ENCODE measurements at places on chromosomes 16 and 17.

DNA sequence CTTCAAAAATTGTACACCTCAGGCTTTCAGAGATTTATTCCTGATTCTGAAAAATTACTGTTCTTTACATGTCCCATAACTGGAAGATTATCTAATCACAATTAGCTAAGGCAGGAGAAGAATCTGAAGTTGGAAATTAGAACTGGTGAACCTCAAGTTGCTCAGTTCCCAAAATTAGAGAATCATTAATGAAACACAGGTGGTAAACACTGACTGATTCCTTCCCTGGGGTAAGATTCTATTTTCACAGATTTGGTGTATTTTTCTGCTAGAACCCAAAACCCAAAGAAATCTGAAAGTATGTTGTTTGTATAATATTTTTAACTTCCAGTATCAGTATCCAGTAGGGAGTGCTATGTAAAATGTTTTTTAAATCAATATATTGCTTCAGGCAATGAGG lies 25.7 kb downstream of the PHKB start:
- no peak for DNase-seq

DNA sequence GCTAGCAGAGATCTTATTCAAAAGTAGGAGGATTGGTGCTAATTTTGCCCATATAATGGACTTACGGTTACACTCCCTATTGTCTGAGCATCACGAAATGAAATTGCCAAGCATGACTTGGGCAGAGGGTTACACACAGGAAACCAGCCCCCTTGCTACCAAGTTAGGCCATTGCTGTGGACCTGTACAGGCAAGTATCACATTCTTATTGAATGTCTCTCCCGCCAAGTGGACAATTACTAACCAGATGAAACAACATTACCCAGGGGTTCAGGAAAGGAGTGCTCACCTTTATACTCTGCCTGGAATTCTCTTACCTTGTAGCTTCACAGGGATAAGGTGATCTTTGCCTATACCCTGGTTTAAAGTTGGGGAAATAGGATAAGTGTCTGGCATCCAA lies 70.6 kb upstream of the TOX3 start:
- DNase-seq: no peak

DNA sequence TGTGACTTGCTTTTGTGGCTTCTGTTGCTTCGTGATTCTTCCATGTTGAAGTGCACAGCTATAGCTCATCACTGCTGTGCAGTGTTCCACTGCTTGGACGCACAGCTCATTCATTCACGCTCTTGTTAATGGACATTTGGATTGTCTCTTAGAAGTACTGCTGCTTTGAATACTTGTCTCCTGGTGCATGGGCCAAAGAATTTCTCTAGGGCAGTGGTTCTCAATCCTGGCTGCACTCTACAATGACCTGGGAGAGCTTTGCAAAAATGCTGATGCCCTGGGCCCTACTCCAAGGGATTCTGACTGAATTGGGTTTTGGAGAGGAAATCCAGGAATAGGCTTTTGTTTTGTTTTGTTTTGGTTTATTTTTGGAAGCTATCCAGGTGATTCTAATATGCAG lies 20.0 kb downstream of the CCL17 start:
- DNase-seq: peak; percentile 27

DNA sequence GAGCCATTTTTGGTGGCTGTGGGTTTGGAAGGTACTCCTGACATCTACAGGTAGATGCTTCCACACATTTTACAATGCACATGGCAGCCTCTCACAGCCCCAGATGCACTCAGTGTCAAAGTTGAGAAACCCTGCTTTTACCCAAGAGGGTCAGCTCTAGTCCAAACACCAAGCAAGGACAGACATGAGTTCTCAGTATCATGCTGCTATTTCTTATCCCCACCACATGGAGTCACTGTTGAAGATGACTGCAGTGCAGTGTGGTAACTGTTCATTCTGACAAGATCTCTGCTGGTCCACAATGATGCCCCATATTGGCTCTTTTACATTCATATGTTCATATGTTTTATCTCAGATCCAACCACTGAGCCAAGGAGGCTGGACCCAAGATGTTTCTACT lies 50.5 kb upstream of the SALL1 start:
- no peak for DNase-seq

DNA sequence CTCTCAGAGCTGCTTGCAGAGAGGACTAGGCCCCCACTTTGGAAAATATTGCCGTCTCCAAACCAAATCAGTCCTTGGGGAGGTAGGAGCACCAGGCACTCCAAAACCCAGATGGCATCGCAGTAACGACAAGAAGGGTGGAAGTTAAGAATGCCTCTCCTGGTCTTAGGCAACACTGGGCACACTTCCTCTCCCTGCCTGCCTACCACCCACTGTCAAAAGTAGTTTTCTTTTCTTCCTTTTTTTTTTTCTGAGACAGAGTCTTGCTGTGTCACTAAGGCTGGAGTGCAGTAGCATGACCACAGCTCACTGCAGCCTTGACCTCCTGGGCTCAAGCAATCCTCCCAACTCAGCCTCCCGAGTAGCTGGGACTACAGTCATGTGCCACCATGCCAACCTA lies 47.2 kb downstream of the SRL start:
- peak; percentile 58 for DNase-seq

DNA sequence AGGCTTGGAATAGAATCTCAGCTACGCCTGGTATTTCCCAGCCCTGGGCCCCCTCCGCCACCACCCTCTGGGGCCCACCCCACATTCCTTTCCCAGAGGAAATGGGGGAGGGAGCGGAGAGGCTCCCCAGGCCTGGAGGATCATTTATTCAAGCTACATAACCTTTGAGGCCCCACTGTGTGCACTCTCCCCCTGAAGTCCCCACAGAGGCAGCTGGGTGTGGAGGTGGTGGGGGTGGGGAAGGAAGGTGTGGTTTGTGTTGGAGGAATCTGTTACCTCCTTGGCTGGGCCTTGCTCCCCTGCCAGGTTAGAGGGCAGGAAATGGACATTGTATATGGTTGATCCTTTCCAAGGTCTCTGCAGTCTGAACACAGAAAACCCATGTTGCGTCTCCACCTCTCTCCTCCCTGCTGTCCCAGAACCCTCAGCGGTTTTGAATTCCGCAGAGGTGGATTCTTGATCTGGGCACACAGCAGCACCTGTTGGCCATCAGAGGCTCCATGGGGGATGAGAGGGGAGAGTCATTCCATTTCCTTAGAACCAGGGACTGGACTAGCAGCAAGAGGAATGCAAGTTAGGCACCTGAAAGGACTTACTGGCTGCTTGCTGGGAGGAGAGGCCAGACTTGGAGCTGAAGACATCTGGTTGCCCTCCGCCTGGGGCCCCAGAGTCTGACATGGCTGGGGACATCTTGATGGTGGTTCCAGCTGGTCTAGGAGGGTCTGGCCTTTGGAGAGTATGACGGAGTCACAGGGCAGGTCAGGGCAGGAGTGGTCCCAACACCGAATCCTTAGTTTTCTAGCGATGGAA lies 23.0 kb downstream of the ARHGAP23 start:
- no peak for DNase-seq

DNA sequence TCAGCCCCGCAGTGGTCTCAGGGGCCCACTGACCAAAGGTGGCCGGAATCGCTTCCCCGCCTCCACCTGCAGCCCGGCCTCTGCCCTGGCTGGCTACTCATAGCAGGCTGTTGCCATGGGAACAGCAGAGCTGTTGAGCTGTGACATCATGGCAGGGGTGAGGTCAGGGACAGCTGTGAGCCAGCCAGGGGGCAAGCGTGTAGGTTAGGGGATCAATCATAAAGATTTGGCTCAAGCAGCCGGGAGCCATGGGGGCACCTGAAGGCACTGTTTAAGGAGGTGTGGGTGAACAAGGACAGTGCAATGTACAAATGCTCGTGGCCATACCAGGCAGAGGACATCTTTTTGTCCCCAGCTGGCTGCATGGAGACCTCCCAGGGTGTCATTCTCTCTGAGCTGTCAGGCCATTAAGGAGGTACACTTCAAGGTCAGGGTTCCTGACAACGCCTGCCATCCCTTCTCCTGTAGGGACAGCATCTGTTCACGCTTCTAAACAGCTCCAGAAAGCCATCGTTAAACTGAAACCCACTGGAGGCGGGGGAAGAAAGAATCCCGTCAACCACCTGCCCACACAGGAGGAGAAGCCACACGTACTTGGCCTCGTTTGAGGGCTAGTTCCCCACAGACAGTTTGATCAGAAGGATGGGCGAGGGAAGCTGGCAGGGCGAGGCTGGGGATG lies at the start of gene CEP295NL:
TSS of gene CEP295NL (minus strand) at position 101 of the 679 bp plus-strand sequence. CDS start 1,373 bp downstream, outside the sequence.
- peak; percentile 67 for DNase-seq

- peak; percentile 85 for DNase-seq
Measured at GRCh38 chr16:2692948-2693651, 10.8 kb downstream of the KCTD5 start.

DNA sequence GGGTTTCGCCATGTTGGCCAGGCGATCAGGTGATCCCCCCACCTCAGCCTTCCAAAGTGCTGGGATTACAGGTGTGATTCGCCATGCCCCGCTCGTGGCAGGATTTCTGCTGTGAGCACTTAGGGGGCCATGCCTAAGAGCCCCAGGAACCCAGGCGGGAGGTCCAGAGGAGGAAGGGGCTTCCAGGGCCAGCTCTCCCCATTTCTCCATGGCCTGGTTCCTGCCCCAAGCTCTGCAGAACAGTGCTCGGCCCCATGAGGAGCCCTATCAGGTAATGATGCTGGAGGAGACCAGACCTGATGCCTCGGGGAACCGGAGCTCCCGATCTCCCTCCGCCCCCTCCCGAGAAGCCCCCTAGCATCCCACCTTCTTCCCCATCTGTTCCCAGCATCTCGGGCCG lies 53.6 kb downstream of the RMI2 start:
- DNase-seq: no peak

DNA sequence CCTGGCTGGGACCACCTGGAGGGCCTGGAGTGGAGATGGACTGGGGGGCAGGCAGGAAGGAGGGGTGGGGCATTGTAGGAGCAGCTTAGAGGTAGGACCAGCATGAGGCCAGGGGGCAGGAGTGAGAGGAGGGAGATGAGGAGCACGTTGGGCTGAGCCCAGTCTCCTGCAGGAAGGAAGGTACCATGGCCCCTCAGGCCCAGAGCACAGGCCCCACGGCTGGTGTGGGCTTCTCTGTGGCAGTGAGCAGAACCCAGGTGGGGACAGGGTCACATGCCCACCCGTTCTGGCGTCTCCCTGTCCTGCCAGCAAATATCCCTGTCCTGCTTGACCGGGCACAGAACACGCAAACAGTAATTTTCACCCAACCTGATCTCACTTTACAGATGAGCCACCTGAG lies 141.8 kb downstream of the ENGASE start:
- DNase-seq: no peak

DNA sequence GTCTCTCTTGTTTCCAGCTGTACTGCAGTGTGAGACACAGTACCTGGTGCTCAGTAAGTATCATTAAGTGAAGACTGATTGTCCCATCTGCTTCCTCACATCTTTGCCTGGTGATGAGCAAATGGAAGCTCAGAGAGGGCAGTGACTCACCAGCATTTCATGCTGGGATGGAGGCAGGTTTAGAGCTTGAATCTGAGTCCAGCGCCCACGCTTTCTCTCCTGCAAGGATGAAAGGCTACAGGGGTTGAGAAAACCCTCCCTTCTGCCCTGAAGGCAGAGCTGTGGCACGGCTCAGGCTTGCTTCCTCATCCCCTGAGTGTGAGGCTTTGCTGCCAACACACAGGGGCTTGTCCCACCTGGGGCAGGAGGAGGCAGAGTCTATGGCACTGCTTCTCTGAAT lies 1.5 kb upstream of the RNF112 start:
- peak; percentile 26 for DNase-seq

DNA sequence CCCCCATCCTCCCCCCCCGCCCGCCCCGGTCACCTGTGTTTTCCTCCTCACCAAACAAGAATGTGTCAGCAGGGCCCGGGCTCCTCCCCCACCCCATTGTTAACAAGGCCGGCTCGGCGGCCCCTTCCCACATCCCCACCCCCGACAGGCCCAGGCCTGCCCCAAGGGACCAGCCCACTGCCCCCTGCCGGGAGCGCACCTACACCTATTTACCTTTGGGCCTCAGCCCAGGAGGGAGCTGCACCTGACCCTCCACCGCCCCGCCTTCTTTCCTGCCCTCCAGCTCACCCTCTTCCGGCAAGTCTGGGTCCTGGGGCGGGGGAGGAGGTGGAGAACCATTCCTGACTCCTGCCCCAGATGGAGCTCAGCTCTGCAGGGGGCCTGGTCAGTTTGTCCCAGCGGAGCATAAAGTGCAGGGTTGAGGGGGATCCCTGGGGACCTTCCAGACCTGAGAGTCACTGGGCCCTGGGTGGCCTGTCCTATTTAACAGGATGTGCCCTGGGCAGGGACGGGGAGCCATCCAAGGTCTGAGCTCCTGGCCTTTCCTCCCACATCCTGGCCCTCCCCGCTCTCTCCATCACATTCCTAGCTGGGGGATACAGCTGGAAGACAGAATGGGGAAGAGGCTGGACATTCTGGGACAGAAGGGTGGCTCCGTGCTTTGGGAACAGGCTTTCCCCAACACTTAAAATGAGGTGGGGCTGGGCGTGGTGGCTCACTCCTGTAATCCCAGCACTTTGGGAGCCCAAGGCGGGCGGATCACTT lies 8.3 kb downstream of the FOXJ1 start:
- no peak for DNase-seq

GRCh38 chr17:77374170-77374936 lies 233.6 kb downstream of the SEC14L1 start:
- DNase-seq: peak; percentile 32

GRCh38 chr17:59668816-59669215 lies 38.4 kb downstream of the PTRH2 start:
- DNase-seq: peak; percentile 30

GRCh38 chr16:86884390-86884650 lies 306.0 kb downstream of the FOXL1 start:
- DNase-seq: no peak

GRCh38 chr17:10197362-10197720 lies 1.1 kb downstream of the GAS7 start:
- DNase-seq: no peak

DNA sequence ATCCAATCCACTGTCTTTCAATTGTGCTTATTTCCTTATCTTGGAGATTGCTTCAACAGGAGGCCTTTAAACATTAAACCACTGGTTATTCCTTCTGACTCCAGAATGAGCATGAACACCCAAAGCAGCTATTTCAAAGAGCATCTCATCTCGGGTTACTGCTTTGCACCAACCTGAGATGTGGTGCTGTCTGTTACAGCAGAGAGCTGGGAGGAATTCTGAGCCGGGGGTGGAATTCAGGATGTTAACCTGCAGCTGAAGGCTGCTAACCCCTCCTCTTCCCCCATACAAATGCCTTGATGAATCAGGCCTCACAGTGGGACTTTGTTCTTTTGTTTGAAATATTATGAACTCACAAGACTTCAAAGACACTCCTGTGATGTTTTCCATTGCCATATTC lies 113.1 kb downstream of the SHISA9 start:
- DNase-seq: no peak

- DNase-seq: no peak
Measured at GRCh38 chr17:1533661-1534325, 17.4 kb upstream of the INPP5K start.

- no peak for DNase-seq
Measured at GRCh38 chr17:5184288-5184687, 7.4 kb downstream of the ZNF594 start.

- no peak for DNase-seq
Measured at GRCh38 chr17:47218896-47219430, 9.8 kb downstream of the MYL4 start.

- DNase-seq: peak; percentile 7
Measured at GRCh38 chr17:58060596-58061191, 22.5 kb upstream of the DYNLL2 start.
